Stimulated activated CD8-positive, alpha-beta memory T cell treated with anti-CD3 and anti-CD28 coated beads, Interleukin-7, amount 100 ng/mL, for 1 hour (primary cell): ENCODE measurements at places on chromosomes 1 and 21.

GRCh38 chr1:110393691-110394492, 3.1 kb upstream of the SLC16A4 start:
- DNase-seq = no peak

DNA sequence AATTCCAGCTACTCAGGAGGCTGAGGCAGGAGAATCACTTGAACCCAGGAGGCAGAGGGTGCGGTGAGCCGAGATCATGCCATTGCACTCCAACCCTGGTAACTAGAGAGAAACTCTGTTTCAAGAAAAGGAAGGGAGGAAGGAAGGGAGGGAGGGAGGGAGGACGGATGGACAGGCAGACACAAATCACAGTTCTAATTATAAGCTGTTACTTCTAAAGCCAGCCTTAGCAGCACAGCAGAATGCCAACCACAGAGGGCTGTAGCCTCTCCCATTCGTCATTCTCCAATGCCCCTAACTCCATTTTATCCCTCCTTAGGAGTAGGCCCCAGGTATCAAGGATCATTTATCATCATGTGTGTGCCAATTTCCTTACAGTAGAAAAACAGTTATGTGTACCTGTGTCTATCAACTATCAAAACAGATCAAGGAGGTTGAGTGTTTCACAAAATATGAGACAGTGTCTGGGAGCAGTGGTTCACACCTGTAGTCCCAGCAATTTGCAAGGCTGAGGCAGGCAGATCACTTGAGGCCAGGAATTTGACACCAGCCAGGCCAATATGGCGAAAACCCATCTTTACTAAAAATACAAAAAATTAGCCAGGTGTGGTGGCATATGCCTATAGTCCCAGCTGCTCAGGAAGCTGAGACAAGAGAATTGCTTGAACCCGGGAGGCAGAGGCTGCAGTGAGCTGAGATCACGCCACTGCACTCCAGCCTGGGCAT, 19.1 kb downstream of the USP48 start:
- no peak for DNase-seq

- no peak for DNase-seq
Measured at GRCh38 chr21:33510826-33511225, 19.3 kb upstream of the DNAJC28 start.

GRCh38 chr1:23722652-23723051, 20.6 kb upstream of the ELOA start:
- no peak for DNase-seq

- no peak for DNase-seq
Measured at GRCh38 chr1:23977854-23978191, 2.3 kb downstream of the SRSF10 start.

DNA sequence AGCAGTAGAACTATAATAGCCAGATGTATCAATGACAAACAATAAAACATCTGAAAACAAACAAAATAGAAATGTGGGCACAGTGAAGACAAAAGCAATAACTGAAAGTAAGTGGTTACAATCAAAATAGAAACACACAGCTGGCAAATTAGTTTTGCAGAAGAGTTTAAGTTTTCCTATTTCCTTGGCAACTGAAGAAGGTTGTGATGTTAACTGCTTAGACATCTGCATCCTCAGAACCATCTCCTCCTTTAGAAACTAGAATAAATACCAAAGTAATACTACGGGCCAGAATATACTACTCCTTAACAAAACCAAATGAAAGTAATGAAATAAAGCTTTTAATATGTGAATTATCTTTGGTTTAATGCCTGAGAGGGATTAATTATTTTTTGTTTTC, 605.5 kb downstream of the LTN1 start:
- DNase-seq = no peak

- no peak for DNase-seq
Measured at GRCh38 chr1:196466166-196466565, 142.1 kb downstream of the KCNT2 start.

GRCh38 chr1:26285366-26286063, 5.6 kb downstream of the SH3BGRL3 start:
- no peak for DNase-seq

- no peak for DNase-seq
Measured at GRCh38 chr1:236257216-236257615, 24.5 kb downstream of the ERO1B start.

- no peak for DNase-seq
Measured at GRCh38 chr1:91900562-91900961, 14.6 kb upstream of the TGFBR3 start.

GRCh38 chr1:31371121-31371959, 1.5 kb downstream of the FABP3 start:
- DNase-seq = no peak

DNA sequence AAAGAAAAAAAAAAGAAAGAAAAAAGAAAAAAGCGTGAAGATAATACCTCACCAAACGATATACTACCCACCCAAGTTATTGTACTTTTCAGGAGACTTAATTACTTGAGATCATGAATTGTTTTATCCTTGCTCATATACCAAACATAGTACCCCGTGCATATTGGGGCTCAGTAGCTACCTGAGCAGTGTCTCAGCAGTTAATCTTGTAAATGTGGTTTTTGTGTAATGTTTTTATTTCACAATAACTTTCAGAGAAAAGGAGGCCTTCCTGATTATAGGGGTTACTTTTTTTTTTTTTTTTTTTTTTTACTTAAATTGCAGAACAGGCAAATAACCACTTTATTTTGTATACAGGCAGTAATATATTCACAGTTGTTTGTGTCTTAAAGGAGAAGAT, 80.3 kb downstream of the OSBPL9 start:
- DNase-seq = no peak

DNA sequence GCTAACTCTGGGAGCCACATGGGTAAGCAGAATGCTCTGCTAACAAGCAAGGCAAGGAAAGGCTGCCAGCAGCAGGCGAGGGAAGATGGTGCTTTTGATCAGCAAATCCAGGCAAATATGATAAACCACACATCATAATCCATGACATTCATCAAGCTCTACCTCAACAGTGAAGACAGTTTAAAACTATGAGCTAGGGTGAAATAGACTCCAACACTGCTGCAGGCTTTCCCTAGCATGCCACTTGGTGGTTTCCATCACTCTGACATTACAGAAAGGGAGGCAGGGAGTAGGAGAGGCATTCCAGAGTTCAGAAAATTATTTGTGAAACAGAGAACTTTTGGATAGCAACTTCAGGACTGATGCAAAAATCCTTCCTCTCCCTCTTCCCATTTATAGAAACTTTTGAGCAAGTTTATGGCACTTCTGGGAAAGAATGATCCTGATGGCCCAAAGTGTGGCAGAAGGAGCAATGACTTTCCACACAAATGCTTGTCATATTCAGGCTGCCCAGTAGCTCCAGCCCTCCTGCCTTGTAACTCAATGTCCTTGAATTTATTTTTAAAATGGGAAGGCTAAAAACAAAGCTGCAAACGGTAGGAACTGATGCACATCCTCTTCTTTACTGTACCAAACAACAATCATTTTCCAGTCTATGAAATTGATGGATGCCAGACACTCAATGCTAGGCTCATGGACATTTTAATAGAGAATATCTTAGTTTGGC, 70.8 kb downstream of the SMYD2 start:
- no peak for DNase-seq

DNA sequence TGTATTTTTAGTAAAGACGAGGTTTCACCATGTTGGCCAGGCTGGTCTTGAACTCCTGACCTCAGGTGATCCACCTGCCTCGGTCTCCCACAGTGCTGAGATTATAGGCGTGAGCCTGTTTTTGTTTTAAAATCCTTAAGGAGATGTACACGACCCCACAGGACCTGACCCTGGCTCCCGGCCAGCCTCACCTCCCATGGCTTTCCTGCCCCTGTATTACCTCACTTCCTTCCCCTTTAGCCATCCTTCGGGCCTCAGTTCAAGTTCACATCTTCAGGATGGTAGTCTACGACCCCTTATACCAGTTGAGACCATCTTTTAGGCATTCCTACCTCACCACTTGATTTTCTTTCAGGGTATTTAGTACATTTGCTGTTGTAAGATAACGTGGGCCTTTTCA, 36.3 kb downstream of the TCP10L start:
- no peak for DNase-seq

- no peak for DNase-seq
Measured at GRCh38 chr1:114061121-114061830, 82.0 kb downstream of the OLFML3 start.

DNA sequence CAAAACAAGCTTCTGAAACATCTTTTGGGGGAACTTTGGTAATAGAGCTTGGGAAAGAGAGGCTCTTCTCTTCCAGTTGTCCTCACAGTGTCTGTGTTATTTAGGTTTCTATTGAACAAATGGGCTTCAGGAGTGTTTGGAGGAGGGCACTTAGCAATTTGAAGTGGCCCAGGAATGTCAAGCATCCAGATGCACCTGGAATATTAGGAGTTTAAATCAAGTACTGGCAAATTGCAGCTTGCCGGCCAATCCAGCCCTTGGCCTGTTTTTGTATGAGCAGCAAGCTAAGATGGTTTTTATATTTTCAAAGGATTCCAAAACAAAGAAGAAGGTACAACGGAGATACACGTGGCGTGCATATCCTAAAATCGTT, 94.7 kb downstream of the CCDC185 start:
- DNase-seq = no peak

DNA sequence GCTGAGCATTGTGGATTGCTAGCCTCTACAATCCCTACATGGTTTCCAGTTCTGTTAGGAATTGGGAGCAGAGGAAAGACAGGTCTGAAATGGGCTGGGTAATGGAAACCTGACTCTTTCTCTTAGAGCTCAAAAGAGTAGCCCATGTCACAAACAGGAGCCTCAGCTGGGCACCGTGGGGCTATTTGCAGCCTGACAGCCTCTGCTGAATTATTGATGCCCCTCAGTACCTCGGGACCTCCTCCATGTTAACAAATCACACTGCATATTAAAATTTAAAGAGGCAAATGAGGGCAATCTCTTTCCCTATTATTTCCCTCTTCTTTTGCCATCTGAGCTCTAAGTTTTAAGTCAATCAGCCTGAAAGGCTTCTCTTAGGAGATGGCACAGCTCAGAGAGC, 157.1 kb downstream of the TSEN15 start:
- no peak for DNase-seq

GRCh38 chr1:8512504-8512903, 194.6 kb downstream of the SLC45A1 start:
- no peak for DNase-seq

GRCh38 chr1:40653851-40654537, 11.5 kb downstream of the RIMS3 start:
- DNase-seq = no peak

GRCh38 chr1:119038363-119038762, 50.2 kb upstream of the TBX15 start:
- DNase-seq = no peak
